ENCODE measurements at places on chromosomes 2 and 18.
A peak's percentile ranks its signal among the peaks of the same experiment; 100 is the strongest.

DNA sequence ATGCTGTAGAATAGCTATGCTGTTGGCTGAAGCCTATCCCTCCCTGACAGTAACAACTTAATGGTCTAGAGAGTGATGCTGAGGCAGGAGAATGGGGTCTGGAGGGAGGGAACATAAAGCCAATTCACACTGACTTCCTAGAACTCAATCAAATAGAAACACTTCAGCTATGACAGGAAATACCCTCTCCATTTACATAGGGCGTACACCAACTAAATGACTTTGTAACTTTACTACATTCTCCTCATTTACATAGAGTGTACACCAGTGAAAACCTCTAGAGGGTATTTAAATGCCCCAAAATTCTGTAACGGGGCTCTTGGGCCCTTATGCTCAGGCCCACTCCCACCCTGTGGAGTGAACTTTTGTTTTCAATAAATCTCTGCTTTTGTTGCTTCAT lies 41.5 kb downstream of the YPEL5 start:
- H3K27ac ChIP-seq, result no peak overlapping the region
- no peaks in the 10 kb centered on the region for H3K36me3 ChIP-seq
- no peaks in the 10 kb centered on the region for H3K27me3 ChIP-seq
- DNase-seq, result no peak
- peaks cover 5% of the 10 kb centered on the region for H3K4me1 ChIP-seq

DNA sequence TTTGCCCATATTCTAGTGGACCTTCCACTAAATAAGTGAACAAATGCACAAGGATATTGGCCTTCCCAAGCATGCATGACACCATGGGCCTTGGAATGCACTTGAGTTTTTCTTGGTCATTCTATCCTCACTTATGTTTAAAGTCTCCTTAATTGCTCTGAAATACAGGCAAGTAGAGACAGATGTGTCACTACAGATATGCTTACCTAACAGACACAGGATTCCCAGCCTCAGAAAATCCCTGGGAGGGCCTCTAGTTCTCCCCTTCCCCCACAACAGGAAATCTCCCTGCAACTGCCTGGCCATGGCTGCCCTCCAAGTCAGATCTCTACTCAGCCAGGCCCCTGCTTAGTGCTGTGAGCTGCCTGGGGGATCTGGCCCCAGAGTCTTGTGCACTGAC lies 445.2 kb downstream of the IRS1 start:
- H3K4me3 ChIP-seq, result no peak overlapping the region
- H3K27me3 ChIP-seq, result no peaks in the 10 kb centered on the region
- no peak for DNase-seq
- H3K4me1 ChIP-seq, result no peaks in the 10 kb centered on the region
- H3K36me3 ChIP-seq, result no peaks in the 10 kb centered on the region

DNA sequence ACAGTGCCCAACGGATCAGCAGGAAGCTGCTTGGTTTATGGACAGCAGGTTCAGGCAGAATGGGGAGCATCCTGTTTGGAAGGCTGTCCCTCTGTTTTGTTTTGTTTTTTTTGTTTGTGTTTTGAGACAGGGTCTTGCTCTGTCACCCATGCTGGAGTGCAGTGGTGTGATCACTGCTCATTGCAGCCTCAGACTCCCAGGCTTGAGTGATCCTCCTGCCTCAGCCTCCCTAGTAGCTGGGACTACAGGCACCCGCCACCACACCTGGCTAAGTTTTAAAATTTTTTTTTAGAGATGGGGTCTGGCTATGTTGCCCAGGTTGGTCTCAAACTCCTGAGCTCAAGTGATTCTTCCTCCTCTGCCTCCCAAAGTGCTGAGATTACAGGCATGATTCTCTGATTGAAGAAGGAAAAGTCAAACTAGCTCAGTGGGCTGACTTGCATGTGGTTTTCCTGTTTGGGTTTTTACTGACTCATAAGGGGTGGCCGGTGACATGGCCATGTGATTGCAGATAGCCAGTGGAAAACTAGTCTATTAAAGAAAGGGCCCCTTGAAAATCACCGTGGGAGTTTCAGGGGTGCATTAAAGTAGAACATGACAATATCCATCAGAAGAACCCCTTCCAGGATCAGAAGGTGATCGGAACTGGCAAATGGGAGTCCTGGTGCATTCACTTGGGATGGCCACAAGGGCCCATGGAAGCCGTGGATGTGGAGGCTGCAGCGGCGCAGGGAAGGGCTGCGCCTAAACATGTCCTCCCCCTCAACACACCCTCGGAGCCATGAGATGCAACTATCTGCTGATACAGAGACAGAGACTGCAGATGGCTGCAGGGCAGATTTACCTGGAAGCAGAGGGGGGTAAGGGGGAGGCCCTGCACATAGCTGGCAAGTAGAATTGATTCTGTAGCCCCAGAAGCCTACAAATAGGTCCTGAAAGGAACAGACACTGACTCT lies 26.5 kb downstream of the AQP12B start:
- peaks cover 6% of the 10 kb centered on the region for H3K27me3 ChIP-seq
- no peak overlapping the region for H3K4me3 ChIP-seq
- H3K36me3 ChIP-seq, result no peaks in the 10 kb centered on the region
- H3K27ac ChIP-seq, result no peak overlapping the region
- H3K4me1 ChIP-seq, result no peaks in the 10 kb centered on the region

DNA sequence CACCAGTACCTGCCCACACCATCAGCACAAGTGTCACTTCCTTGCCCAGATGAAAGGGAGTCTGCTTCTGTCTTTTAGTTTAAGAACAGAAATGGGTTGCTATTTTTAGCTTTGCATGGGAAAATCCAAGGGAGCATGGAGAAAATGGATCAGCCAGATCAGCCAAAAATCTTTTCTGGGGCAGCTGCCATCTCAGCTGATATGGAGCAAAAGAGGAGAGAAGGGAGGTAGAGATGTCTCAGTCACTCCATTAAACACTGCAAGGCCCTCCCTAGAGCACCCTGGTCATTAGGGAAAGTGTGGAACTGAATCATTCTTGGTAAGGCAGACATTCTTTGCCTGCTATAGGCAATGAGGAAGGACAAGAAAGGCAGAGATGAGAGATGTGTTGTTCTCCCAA lies 79.9 kb downstream of the CTAGE1 start:
- no peaks in the 10 kb centered on the region for H3K36me3 ChIP-seq
- H3K4me1 ChIP-seq, result no peaks in the 10 kb centered on the region
- no peak overlapping the region for H3K4me3 ChIP-seq
- H3K27me3 ChIP-seq, result no peaks in the 10 kb centered on the region

- H3K27me3 ChIP-seq, result peaks cover 2% of the 10 kb centered on the region
- H3K27ac ChIP-seq, result no peak overlapping the region
- H3K4me3 ChIP-seq, result no peak overlapping the region
- H3K36me3 ChIP-seq, result no peaks in the 10 kb centered on the region
Measured at GRCh38 chr18:25097569-25098056, 254.4 kb downstream of the ZNF521 start.

GRCh38 chr2:120973196-120973595 lies 237.5 kb downstream of the GLI2 start:
- no peaks in the 10 kb centered on the region for H3K27me3 ChIP-seq
- H3K4me3 ChIP-seq, result no peak overlapping the region
- H3K36me3 ChIP-seq, result no peaks in the 10 kb centered on the region

DNA sequence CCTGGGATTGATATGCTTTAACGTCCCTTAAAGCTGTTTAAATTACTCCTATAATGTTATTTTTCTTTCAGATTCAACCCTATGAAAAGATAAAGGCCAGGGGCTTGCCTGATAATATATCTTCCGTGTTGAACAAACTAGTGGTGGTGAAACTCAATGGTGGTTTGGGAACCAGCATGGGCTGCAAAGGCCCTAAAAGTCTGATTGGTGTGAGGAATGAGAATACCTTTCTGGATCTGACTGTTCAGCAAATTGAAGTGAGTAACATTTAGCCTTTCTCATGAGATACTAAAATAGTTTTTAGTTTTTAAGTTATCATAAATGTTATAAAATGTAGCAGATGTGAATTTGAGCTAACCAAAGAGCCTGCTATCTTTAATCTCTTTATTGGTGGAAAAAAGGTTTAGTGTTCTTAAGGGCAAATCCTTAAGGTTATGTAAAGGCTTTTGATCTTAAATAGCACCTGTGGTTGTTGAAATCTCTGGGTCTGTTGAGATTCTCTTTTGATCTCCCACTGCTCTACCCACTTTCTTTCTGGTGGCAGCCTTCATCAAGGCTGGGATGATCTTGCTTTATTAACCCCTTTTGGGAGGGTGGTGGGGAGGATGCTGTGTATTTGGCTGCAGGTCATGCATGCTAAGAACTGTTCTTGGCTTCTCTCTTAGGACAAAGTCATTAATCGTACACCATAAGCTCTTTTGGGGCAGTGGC lies 40.9 kb downstream of the UGP2 start:
- H3K36me3 ChIP-seq, result peaks cover 81% of the 10 kb centered on the region
- no peak overlapping the region for H3K27ac ChIP-seq
- H3K4me3 ChIP-seq, result no peak overlapping the region
- H3K27me3 ChIP-seq, result no peaks in the 10 kb centered on the region
- no peak for DNase-seq

DNA sequence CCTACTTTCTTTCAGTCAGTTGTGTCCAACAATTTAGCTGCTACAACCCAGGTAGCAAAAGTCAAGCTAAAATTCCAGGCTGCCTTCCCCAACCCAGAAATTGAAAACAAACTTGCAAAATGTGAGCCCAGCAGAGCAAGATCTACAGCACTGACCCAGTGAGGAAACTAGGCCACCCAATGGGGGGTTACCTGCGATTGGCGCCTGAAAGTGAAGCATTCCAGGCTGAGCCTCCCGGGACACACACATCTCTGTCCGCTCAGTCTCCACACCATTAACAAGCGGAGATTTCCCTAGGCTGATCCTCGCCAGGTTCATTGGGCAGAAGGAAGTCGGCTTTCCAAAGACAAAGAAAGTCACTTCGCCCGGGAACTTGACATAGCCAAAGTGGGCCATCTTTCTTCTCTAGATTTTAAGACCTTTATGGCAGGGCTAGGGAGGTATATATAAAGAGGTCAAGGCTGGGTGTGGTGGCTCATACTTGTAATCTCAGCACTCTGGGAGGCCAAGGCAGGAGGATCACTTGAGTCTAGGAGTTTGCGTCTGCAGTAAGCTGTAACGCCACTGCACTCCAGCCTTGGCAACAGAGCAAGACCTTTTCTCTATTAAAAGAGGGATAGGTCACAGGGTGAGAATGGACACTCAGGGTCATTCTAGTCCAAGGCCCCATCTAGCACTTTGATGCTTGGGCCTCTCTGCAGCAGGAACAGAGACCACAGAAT lies 53.6 kb downstream of the TTC32 start:
- no peak overlapping the region for H3K27ac ChIP-seq
- no peak overlapping the region for H3K4me3 ChIP-seq
- H3K36me3 ChIP-seq, result no peaks in the 10 kb centered on the region
- no peaks in the 10 kb centered on the region for H3K4me1 ChIP-seq
- DNase-seq, result no peak
- H3K27me3 ChIP-seq, result no peaks in the 10 kb centered on the region

- H3K4me3 ChIP-seq, result no peak overlapping the region
- H3K36me3 ChIP-seq, result peaks cover 3% of the 10 kb centered on the region
- no peaks in the 10 kb centered on the region for H3K27me3 ChIP-seq
- no peak for DNase-seq
Measured at GRCh38 chr2:62140426-62141141, 55.3 kb upstream of the B3GNT2 start.

- DNase-seq, result no peak
- H3K27me3 ChIP-seq, result no peaks in the 10 kb centered on the region
- H3K4me1 ChIP-seq, result peaks cover 12% of the 10 kb centered on the region
- H3K27ac ChIP-seq, result no peak overlapping the region
- no peaks in the 10 kb centered on the region for H3K36me3 ChIP-seq
Measured at GRCh38 chr2:196314780-196315179, 143.4 kb upstream of the STK17B start.

GRCh38 chr2:16650287-16651249 lies 15.1 kb downstream of the CYRIA start:
- no peak for DNase-seq
- H3K27me3 ChIP-seq, result no peaks in the 10 kb centered on the region
- H3K36me3 ChIP-seq, result no peaks in the 10 kb centered on the region
- H3K4me1 ChIP-seq, result peaks cover 24% of the 10 kb centered on the region
- H3K4me3 ChIP-seq, result no peak overlapping the region
- H3K27ac ChIP-seq, result peak overlapping the region; percentile 21

DNA sequence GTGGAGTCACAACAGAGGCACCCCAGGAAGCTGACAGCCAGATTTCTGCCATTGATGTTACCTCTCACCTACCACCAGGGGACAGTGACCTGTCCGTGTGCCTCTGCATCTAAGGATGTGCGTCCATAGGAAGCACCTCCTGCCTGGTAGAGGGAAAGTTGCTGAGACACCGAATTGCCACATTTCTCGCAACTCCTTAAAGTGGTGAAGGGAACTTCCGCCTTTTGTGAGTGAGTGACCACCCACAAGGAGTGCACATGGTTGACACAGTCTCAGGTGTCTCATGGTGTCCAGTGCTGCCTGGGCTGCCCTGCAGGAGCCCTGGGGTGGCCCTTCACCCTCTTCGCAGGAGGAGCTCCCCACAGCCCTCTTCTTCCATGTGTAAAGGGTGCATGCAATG lies 201.8 kb downstream of the GBX2 start:
- H3K4me3 ChIP-seq, result no peak overlapping the region
- peaks cover 4% of the 10 kb centered on the region for H3K36me3 ChIP-seq
- H3K27ac ChIP-seq, result no peak overlapping the region

DNA sequence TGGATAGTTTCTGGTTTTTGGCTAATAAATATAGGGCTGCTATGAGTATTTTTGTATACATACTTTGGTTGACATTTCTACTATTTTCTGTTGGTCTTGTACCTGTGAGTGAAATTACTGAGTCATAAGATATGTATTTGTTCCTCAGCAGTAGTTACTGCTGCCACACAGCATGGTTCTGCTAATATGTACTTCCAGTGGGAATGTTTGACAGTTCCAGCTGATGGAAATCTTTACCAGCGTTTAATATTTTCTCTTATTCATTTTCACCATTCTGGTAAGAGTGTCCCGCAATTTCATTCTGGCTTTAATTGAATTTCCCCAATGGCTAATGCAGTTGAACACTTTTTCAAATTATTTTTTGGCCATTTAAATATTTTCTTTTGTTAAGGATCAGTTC lies 57.9 kb upstream of the IL1R1 start:
- no peaks in the 10 kb centered on the region for H3K27me3 ChIP-seq
- H3K27ac ChIP-seq, result no peak overlapping the region
- H3K4me1 ChIP-seq, result peaks cover 22% of the 10 kb centered on the region
- no peak for DNase-seq
- H3K4me3 ChIP-seq, result no peak overlapping the region
- H3K36me3 ChIP-seq, result no peaks in the 10 kb centered on the region

GRCh38 chr2:190766174-190766572 lies 114.4 kb upstream of the GLS start:
- peak overlapping the region; percentile 20 for H3K27ac ChIP-seq
- no peaks in the 10 kb centered on the region for H3K27me3 ChIP-seq
- H3K36me3 ChIP-seq, result no peaks in the 10 kb centered on the region
- no peak overlapping the region for H3K4me3 ChIP-seq

- no peak overlapping the region for H3K4me3 ChIP-seq
- H3K27ac ChIP-seq, result no peak overlapping the region
- DNase-seq, result no peak
- no peaks in the 10 kb centered on the region for H3K36me3 ChIP-seq
Measured at GRCh38 chr2:192471982-192472381, 277.2 kb upstream of the TMEFF2 start.

DNA sequence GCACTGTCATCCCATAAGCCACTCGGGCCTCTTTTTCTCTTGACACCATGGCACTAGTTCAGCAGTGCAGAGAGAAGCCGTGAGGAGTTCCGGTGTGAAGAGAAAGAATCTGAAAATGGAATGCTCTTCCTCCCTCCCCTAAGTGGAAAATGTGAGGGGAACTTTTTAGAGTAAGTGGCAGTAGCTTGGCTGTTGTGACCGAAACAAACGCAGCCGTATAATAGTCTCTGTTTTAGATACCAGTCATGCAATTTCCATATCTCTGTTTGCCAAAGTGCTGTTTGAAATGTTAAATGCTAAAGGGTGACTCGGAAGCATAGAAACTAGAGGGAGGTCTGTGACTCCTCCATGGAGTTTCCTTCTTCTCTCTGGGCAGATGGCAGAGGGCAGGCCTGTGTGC lies 122.9 kb downstream of the MTCL1 start:
- no peaks in the 10 kb centered on the region for H3K4me1 ChIP-seq
- no peak overlapping the region for H3K4me3 ChIP-seq
- DNase-seq, result no peak
- H3K27me3 ChIP-seq, result no peaks in the 10 kb centered on the region
- H3K36me3 ChIP-seq, result peaks cover 3% of the 10 kb centered on the region
